NCI-H1417 treated with DMSO at 0.1 percent for 48 hours (cell line): ENCODE measurements at places on chromosomes 3 and 15.

- DNase-seq = no peak
These were observed 32.5 kb downstream of the TCF12 start for GRCh38 chr15:56950979-56951378.

DNA sequence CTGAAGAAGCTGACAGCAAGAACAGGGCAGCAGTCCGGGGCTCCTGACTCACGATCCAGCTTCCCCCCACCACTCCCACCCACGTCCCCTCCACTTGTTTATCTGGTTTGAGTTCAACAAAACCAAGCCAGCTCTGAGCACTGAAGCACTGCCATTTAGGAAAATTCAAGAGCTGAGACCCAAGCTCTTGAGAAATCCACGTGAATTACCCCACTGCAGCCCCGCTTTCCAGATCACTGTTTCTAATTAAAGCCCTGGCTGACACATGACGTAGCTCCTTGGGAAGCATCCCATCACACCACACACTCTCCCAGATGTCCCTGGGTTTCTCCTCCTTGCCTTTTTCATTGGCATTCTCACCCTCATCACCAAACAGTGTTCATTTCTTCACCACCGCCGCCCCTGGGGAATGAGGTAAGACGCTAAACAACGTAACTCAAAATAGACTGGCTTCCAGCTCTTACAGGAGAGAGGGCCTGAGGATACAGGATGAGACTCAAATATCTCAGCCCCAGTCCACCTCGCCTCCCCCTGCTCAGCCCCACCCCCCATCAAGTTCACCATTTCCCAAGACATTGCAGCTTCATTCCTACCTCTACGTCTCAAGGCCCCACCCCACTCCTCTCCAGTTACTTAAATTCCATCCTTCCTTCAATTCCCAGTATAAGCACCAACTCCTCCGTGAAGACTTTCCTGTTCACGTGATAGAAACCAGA lies 95.4 kb downstream of the SRGAP3 start:
- no peak for DNase-seq

- DNase-seq = no peak
These were observed 39.7 kb upstream of the GADL1 start for GRCh38 chr3:30934208-30934550.

GRCh38 chr3:87855616-87856015 lies 203.2 kb downstream of the CGGBP1 start:
- no peak for DNase-seq

- no peak for DNase-seq
These were observed 298.2 kb downstream of the KBTBD8 start for GRCh38 chr3:67296039-67296892.

GRCh38 chr3:43497905-43498365 lies 123.9 kb downstream of the ANO10 start:
- DNase-seq = no peak
